ENCODE measurements at places on chromosomes 3 and 15.

- DNase-seq, result no peak
Measured at GRCh38 chr3:137121704-137122314, 164.0 kb downstream of the IL20RB start.

DNA sequence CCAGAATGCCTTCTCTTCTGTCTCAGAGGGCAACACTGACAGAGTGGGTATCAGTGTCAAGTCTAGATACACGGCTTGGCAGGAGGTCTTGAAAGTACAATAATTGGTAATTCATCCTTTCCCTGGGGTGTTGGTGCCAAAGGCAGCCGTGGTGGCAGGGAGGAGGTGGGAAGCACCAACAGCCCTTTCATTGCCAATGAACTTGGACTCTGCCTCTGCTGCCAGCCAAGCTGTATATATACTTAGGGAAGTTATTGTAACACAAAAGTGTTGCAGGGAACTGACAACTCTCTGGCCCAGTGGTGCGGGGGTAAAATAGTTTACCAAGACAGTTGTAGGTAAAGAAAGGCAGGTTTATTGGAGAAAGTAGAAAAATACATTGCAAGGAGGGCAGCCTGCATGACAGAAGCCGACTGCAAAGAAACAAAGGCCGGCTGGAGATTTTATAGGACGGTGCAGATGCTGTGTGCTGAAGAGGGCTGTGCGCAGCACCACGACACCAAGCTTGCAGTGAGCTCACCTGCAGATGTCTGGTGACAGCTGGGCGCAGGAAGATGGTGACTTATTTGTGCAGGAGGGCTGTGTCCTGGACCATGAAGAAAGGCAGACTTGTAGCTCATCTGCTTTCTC is 4.0 kb upstream of the FAM3D start:
- DNase-seq, result no peak

DNA sequence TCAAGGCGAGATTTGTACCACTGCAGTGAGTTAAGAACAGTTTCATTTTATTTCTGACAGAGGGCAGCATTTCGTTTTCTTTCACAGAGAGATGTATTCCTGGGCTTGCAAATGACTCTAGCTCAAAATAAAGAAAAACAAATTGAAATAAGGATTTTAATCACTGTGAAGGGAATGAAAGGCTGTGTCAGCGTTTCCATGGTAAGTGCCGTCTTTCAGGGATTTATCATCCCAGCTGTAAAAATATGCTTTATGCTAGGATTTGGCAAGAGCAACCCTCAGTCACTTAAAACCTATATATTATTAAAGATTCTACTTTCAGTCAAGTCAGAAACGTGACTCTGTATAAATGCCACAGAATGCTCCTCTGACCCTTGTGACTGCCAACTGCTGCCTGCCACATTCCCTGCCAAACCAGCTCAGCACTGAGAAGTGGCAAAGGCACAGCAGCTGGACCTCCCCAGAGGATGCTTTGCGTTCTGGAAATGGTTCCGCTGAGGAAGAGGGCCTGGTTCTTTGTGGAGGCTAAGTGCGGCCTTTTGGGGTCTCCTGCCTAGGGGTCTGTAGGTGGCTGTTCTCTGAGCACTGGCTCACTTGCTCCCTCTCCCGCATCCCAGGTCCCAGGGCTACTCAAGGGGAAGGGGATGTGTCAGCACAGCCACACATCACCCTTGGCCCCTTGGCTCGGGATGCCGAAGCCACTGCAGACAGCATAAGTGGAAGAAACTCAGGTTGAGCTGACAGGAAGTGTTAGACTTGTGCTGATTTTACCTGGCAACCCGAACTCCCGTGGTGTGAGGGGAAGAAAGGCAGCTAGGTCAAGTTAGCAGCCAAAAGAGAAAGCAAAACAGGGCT is 56.6 kb upstream of the POMGNT2 start:
- peak; percentile 23 for DNase-seq

DNA sequence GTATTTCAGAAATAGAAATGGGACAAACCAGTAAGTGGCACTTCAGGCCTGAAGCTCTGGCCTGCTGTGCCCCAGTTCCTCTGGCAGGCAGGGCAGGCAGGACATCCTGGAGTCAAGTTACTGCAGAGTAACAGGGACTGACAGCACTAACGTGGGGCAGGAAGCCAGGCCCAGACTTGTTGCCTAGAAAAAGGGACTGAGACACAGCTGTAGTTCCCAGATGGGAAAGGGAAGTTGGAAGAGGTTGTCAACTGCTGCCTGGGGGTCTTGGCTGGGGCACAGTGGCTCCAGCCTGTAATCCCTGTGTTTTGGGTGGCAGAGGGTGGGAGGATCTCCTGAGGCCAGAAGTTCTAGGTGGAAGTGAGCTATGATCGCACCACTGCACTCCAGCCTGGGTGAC is 171.9 kb downstream of the FMN1 start:
- no peak for DNase-seq

DNA sequence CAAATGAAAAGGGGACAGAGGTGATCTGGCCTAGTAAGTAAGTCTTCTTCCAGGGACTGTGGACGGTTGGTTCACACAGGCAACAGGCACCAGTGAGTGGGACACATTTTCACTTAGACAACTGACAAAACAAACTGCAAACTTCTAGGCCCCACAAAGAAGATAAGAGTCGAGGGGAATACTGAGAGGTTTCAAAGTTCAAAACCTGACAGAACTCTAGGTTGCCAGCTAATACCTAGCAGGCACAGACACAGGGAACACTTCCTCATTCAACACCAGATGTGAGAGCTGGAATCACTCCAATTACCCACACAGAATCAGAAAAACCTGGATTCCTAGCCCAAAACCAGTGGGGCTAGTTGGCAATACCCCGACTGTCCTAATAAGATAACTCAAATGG is 621.7 kb downstream of the ZPLD1 start:
- DNase-seq, result no peak

DNA sequence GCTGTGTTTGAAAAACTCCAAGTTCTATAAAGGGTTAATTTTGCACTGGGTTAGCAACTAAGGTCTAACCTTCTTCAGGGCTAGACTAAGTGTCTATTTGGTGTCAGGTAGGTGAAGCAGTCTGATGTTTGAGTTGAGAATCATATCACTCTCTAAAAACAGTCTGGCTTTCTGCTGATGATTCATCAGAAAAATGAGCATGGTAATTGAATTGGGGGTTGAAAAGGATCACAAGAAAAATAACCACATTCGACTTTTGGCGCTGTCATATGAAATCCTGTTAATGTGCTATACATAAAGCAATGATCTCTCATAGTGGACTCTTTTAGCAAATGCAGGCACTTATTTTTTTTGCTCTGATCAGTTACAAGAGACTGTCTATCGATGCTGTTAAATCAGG is 242.2 kb upstream of the AZI2 start:
- no peak for DNase-seq

DNA sequence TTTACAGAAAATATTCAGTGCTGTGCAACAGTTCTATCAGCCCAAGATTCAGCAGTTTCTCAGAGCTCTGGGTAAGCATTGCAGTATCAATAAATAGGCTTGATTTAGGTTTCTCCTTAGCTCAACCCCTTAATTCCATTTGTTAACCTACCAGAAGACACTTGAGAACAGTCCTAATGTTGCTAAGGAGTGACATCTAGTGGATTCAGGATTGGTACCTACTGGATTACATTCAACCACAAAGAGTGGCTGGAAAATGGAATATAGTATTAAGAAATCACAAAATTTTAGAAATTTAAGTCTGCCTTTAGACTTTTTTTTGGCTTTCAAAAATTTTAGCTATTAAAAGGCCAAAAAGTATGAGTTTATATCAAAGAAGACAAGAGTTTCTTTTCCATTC is 34.7 kb downstream of the POLG start:
- no peak for DNase-seq

DNA sequence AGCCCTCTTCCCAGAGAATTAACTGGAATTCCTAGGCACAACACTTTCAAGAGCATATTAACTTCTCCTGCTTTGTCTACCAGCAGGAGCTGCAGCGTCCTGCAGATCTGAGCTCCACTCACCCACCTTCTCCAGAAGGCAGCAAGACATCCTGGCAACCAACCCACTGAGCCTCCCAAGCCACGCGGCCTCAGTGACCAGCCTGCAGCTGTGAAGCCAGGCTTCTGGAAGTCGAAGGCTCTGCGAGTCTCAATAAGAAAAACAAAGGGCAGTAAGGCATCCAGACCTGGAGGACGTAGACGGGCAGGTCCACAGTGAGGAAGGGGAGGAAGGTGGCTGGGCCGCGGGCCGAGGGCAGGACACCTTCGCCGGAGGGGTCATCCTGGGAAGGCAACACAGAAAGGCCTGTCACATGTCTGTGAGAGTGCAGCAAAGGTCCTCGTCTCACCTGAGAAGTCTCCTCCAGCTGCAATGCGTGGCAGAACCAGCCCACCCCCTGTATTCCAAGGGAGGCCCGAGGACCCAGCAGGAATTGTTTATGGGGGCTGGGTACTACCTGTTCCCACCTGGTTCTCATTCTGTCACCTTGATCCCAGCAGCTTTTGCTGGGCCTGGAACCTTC is 36.2 kb downstream of the ZXDC start:
- DNase-seq, result no peak

GRCh38 chr3:127598841-127599570 is 795 bp downstream of the MCM2 start:
- no peak for DNase-seq

GRCh38 chr15:81296673-81297072 is 27.3 kb downstream of the STARD5 start:
- no peak for DNase-seq

GRCh38 chr15:66912001-66912400 is 153.4 kb upstream of the SMAD3 start:
- DNase-seq, result no peak

DNA sequence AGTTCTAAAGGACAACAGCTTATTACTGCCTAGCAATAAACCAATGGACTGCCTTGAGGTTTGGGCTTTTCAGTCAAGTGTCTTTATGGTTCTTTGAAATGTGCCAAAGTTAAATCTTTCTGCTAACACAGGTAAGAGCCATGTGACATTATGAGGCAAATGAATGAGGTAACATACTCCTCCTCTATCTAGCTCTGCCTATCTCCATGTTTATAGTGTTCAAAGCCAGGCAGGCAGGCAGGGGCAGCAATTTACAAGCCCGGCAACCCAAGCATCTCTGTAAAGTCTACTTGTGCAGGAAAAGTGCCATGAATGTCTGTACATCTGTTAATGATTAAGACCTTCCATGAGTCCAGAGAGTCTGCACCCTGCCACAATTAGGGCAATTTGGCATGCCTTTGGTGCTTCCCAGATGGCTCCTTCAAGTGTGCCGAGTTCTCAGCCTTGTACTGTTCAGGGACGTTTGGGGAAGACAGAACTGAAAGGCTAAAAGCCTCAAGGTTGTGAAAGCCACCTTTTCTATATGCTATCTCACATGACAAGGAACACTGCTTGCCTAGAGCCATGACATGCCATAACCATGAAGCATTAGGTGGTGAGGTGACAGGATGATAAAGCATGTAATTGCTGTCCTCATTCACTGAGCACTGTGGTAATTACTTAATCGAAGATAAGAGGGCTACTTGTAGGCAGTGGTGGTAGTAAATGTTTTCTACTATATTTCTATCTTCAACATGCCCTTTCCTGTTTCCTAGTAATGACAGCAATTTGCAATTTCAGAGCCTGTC is 41.4 kb upstream of the EIF1B start:
- DNase-seq, result no peak

GRCh38 chr3:125119752-125120378 is 64.1 kb upstream of the HEG1 start:
- DNase-seq, result no peak

DNA sequence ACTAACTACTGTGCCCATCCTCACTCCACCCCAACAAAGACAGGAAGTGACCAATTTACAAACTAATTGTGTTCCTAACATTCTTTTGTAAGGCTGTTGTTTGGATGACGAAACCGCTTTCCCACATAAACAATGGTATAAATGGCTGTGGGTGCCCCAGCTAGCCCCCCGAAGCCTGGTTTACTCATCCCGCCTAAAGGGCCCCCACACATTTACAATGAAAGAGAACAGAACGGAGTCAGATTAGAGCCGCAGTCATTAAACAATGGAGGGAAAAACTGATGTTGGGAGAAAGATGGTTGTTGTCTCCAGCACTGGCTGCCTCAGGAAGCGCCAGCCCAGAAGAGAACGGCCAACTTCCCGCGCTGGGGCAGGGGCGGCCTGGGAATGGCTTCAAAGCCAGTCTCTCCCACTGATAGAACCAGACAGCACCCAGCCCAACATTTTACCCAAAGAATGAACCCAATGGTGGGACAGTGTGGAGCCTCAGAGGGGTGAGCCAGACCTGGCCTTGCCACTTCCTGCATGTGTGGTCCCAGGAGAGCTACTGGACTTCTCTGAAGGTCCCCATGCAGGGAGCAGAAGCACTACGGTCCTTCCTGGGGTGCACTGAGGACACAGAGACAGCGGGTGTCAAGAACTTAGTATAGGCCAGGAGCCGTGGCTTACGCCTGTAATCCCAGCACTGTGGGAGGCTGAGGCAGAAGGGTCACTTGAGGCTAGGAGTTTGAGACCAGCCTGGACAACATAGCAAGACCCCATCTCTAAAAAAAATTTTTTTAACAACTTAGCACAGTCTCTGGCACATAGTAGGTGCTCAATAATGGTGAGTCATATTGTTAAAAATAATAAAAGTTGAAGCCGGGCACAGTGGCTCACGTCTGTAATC is 75.8 kb upstream of the GATA2 start:
- DNase-seq, result no peak

- DNase-seq, result no peak
Measured at GRCh38 chr3:193790086-193790990, 197.3 kb downstream of the OPA1 start.

All from BJ (cell line).